ENCODE measurements at places on chromosomes 4 and X. TPM values are rescaled to one million over a fixed set of nuclear protein-coding genes. Genes with fewer than 3 reads are reported as not detected.

- DNase-seq: no peak
Measured at GRCh38 chr4:40288566-40288965, 46.6 kb upstream of the CHRNA9 start.

Gene NCAPG
- 32.8 TPM for total RNA-seq

DNA sequence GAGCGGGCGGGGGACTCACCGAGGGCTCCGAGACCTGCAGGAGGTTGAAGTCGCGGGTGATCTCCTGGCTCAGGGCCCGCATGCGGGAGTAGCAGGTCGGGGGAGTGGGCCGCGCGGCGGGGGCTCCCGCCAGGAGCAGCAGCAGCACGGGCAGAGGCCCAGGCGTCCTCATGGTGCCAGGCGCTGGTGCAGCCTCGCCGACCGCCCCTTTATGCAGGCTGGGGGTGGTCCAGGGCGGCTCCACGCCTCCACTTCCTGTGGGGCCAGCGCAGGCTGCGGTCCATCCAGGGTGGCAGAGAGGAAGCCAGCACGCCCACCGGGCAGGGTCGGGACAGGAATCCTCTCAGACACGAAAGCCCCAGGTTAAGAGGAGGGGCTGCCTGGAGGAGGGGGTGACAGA lies at the start of gene CYTL1:
CYTL1 (minus strand) TSS at position 185 of the 400 bp plus-strand sequence; CDS start at position 172, 13 bp downstream.
- DNase-seq: no peak

DNA sequence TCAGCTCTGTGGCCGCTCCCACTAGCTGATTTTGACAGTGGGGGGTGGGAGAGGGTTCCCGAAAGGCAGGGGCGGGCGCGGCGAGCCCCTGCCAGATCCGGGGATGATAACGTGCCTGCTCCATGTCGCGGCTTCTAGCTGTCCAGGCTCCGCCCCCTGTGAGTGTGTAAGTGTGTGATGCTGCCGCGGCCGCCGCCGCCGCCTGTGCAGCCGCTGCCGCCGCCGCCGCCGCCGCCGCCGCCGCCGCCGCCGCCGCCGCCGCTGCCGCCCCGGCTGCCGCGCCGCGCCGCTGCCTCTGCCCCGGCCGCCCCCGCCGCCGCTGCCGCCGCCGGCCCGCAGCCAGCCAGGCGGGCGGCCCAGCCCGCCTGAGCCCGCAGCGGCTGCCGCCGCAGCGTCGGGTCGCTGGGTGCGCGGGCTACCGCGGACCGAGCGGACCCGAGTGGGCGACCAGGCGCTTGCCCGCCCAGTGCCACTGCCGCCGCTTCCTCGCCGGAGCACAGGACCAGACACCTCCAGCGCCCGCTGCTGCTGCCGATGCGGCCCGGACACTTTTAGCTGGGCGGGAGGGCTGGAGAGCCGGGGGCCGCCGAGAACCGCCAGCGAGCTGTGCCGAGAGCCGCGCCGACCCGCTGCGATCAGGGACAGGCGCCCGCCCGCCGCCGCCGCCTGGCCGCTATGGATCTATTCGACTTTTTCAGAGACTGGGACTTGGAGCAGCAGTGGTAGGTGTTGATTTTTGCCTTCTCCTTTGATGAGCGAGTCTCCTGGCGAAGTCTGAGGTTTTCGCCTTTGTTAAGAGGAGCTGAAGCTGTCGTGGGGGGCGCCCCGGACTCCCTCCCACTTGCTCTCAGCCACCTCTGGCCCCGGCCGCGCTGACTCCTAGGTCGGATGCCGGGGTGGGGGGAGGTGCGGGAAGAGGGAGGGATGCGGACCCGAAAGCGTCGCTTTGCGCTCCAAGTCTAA lies at the start of gene AFF2:
AFF2 (plus strand) TSS at position 195 of the 963 bp plus-strand sequence; CDS start at position 676, 481 bp downstream.
- DNase-seq: no peak

- DNase-seq: no peak
Measured at GRCh38 chr4:56463711-56464110, 3.7 kb upstream of the SRP72 start.

DNA sequence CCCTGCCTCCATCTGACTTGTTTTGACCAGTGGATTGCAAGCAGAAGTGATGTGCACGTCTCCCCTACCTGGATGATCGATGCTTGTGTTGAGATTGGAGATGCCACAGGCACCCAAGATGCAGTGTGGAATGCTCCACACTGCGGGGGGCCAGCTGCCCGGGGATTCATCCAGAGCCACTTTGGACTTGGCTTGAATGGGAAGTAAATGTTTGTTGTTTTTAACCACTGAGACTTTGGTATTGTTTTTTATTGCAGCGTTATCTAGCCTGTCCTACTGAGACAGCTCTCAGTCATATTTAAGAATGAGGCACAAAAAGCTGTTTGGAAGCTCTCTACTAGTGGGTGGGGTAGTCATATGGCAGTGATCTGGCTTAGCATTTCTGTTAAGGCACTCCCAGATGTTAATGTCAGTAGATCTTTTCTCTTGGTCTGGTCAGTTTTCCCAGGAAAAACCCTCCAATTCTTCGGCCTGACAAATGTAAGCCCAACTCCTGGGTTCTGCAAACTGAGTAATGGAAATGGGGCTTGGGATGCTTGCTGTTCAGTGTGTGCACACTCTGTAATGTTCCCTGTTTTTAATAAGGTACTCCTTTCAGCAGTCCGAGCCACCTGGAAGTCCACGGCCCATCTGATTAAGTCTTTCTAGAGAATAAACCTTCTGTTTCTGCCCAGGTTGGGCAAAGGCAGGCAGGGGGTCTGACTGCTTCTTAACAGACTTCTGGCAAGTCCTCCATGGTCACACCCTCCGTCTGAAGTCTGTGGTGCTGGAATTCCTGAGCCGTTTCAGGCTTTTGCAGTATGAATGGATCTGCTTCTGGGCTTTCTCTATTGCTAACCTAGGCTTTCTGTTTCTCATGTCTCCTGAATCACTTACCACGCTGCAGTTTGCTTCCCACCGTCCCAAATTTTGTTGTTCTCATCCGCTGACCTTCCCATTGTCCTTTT lies 74.8 kb downstream of the WWC2 start:
- DNase-seq: no peak

- peak; percentile 48 for DNase-seq
Measured at GRCh38 chr4:139171876-139172691, 4.9 kb downstream of the ELF2 start.

Gene SRPK3
- 0.86 TPM for total RNA-seq

Gene TMEM33
- 48.3 TPM for total RNA-seq

Gene MGAT4D
- total RNA-seq: not detected

GRCh38 chrX:1592470-1593142 lies 1.2 kb downstream of the AKAP17A start:
- DNase-seq: peak; percentile 60

Gene NDST4
- not detected for total RNA-seq

DNA sequence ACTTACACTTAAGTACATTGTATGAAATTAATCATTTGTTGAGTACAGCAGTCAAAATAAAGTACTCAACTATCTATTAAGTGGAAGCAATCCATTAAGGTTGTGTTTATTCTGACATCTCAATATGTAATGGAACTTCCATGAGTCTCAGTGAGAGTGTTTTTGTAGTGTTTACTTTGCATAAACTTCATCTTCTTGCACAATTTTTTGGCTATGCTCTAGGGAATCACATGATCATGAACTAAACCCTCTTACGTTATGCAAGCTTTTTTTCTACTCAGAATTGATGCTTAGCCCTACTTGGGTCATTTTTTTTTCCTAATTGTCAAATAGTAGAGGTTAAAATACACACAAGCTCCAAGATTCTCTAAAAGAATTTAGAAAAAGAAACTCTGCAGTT lies 21.1 kb upstream of the PIGA start:
- DNase-seq: peak; percentile 77

Gene TLR2
- 0.32 TPM for total RNA-seq

Gene IDH3G
- 40.2 TPM for total RNA-seq

GRCh38 chr4:94574616-94575015 lies 122.9 kb downstream of the PDLIM5 start:
- no peak for DNase-seq

DNA sequence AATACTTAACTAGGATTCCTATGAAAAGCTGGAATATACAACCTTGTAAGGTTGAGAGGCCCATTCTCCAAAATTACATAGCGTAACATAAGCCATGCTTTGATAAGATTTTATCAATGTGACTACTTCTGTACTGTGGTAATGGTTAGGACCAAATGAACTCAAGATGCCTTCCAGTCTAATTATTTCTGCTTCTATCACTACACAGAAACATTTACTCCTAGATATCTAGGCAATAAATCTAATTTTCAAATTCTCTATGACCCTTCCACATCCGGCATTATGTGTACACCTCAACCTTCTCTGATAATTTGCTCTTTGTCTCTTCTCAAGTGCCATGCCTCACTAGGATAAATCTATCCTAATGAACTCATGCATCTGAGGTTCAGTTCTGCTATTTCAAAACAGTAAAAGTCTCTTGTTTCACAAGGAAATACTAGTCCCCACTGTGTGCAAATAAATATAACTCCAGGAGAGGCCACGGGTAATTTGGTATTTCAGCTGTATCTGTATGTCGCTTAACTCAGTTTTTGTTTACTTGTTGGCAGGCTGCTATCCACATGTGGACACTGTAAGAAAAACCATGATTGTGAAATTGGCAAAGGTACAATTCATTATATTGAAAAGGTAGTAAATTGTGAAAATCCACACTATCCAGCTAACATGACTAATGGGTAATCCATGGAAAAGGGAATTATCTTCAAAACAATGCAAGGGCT lies 93.3 kb downstream of the PRDM5 start:
- DNase-seq: peak; percentile 74

DNA sequence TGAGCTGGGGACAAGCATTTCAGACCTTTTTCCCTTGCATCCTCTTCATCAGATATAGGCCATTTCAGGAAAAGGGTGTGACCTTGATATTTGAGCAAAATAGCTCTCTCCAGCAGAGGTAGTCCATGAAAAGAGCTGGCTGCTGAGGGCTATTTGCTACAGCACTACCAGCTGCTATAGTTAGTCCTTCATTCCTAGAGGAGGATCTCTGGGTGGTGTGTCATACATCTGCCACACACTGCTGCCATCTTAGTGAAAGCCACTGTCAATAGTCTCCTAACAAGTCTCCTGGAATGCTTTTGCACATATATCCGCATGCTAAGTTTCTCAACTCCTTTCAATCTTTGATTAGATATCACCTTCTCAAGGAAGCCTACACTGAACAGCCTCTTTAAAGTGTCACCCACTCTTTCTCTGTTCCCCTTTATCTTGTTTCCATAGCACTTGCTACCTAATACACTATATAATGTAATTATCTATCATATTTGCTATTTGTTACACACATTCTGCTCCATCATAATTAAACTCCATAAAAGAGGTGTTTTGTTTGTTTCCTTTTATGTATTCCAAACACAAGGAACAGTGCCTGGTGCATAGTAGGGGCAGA lies 131.9 kb downstream of the TBC1D19 start:
- DNase-seq: no peak

DNA sequence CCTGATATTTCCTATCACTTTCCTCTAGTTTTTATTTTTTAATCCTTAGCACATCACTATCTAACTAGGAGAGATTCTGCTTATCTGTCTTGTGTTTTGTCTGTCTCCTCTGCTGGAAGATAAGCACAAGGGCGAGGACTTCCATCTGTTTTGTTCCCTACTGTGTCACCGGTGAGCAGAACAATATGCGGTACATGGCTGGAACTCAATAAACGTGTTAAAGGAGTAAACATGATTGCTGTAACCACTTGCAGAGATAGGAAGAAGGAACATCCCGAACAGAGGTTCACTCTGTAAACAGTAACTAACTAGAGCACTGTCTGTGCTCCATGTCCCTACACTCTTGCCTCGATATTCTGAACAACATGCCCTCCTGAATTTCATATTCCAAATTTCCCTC lies 5.2 kb downstream of the HS3ST1 start:
- DNase-seq: no peak

- no peak for DNase-seq
Measured at GRCh38 chr4:82678051-82678450, 116.3 kb upstream of the TMEM150C start.

Gene BST1
- total RNA-seq: 19.9 TPM

Gene SH3D19
- 46.6 TPM for total RNA-seq

DNA sequence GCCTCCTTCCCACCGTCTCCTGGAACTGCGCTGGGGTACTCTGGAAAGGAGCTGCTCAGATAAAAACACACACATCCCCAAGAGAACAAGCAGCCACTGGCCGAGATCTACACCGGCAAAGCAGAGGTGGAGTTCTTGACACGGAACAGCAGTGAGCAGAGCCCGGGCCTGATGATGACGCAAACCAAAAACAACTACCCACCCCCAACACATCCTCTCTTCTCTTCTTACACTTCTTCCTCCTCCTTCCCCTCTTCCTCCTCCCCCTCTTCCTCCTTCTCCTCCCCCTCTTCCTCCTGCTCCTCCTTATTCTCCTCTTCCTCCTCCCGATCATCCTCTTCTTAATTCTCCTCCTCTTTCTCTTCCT lies 4.6 kb downstream of the PNMA5 start:
- DNase-seq: peak; percentile 10

DNA sequence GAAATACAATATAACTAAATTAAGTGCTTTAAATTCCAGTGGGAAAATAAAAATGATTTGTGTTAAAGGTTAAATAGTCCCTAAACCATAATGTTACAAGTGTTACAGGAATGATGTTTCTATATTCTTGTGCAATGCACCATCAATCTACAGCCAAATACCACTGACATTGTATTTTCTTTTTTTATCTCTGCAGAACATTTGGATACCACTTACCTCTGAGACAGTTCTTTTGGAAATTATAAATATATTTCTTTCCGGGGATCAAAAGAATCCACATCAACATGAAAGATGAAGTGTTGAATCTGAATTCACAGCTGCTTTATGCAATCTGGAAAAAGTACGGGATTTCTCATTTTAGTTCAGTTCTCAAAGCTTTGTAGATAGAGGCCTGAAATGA lies 518.3 kb upstream of the AGA start:
- DNase-seq: no peak

DNA sequence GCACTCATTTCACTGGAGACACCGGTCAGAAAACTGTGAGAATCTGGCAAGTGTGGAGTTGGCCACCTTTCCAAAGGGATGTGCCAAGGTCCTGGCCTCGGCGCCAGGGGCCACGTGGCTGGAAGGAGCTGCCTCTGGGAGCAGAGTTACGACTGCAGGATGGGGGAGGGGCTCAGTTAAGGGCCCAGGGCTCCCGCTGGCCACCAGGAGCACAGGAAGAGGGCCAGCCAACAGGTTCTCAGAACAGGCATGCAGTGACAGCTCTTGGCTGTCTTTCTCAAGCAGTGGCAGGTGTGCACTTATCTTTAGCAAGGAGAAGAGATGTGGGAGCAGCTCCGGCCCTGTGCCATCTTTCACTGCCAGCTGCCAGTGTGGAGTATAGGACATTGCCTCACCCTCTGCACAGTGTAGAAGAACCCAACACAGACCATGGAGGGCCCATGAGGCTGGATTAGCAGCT lies 115.9 kb upstream of the RBPJ start:
- DNase-seq: no peak

- no peak for DNase-seq
Measured at GRCh38 chr4:126742048-126742447, 890.7 kb upstream of the INTU start.

- DNase-seq: no peak
Measured at GRCh38 chr4:143372093-143372915, 35.6 kb downstream of the GAB1 start.

Gene NMU
- total RNA-seq: not detected

- peak; percentile 28 for DNase-seq
Measured at GRCh38 chr4:10158333-10158942, 41.8 kb upstream of the WDR1 start.

All from fibroblast of villous mesenchyme (primary cell).